ENCODE measurements at places on chromosomes 5 and 9.
A peak's percentile ranks its signal among the peaks of the same experiment; 100 is the strongest.

DNA sequence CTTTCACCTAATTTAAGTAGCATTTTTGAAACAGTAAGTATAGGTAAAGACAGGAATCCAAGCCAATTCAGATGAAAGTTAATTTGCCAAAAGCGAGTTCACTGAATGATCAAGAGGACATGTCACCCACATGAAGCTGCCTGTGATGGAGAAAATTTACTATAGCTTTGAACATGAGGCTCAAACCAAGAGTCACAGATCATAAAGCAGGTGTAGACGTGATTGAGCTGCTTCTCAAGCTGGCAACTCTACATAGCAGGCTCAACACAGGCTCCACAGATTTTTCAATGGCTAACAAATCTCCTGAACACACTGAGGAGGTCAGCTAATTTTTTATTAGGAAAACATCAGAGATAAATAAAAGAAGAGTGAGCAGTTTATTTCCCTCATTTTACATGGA lies 173.7 kb downstream of the FAM114A2 start:
- no peaks in the 10 kb centered on the region for H3K27me3 ChIP-seq
- no peak for DNase-seq

DNA sequence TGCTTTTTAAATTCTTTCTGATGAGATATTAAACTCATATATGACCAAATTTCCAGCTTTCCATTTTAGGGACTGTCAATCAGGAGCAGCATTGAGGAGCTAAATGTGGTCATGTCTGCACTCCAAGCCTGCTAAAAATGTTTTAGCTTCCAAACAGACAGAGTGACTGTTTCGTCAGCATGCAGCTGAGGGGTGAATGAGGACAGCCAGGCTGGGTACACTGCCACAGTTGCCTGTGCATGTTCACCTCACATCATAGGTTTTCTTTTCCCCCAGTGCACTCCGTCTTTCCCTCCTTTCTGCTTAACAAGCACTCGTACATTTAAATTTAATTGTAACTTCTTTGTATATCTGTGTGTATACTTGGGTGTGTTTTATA lies 138.1 kb downstream of the ARRDC3 start:
- no peak for DNase-seq
- no peaks in the 10 kb centered on the region for H3K4me1 ChIP-seq
- peaks cover 8% of the 10 kb centered on the region for H3K36me3 ChIP-seq
- H3K4me3 ChIP-seq = no peak overlapping the region
- no peak overlapping the region for H3K27ac ChIP-seq
- no peaks in the 10 kb centered on the region for H3K27me3 ChIP-seq

GRCh38 chr5:94375801-94376200 lies 242.6 kb downstream of the KIAA0825 start:
- no peaks in the 10 kb centered on the region for H3K4me1 ChIP-seq
- H3K36me3 ChIP-seq = peaks cover 5% of the 10 kb centered on the region
- H3K4me3 ChIP-seq = no peak overlapping the region
- DNase-seq = no peak
- no peak overlapping the region for H3K27ac ChIP-seq
- H3K27me3 ChIP-seq = no peaks in the 10 kb centered on the region

DNA sequence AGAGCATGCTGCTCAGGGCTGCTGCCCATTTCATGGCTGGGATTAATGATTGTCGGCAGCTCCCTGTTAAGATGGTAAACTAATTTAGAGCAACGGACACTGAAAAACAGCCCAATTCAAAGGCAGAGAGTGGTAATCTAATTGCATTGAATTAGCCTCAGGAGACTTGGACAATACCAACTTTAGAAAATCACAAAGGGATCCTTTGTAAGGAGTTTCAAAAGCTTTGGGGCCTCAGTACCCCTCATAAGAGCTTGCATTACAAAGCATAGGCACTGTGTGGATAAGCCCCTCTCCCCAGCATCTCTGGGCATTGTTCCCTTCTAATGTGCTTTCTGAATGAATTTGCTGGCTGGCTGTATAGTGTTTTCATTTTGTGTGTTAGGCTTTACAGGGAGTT lies 6.7 kb downstream of the GLRA1 start:
- H3K4me3 ChIP-seq = no peak overlapping the region
- H3K4me1 ChIP-seq = no peaks in the 10 kb centered on the region
- no peak overlapping the region for H3K27ac ChIP-seq
- no peaks in the 10 kb centered on the region for H3K36me3 ChIP-seq
- DNase-seq = no peak

GRCh38 chr5:72248410-72248981 lies 71.5 kb downstream of the MRPS27 start:
- H3K27ac ChIP-seq = no peak overlapping the region
- peaks cover 3% of the 10 kb centered on the region for H3K4me1 ChIP-seq
- DNase-seq = no peak
- no peaks in the 10 kb centered on the region for H3K27me3 ChIP-seq

DNA sequence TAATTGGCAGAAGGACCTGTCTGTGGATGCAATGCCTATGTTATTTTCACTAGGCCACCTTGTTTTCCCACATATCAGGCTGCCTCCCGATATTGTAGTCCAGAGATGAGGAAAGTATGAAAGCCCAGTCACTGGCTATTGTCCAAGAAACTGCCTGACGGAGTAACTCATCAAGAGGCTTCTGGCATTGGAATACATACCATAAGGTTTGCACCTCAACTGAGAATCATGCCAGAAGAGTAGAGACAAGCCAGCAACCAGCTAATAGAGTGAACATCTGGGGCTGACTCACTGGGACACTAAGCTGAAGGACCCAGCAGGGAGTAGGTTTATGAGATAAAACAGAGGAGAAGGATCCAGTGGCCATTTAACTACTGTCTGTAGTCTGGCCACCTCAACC lies 137.2 kb upstream of the FST start:
- no peak overlapping the region for H3K4me3 ChIP-seq
- H3K4me1 ChIP-seq = no peaks in the 10 kb centered on the region
- no peaks in the 10 kb centered on the region for H3K36me3 ChIP-seq
- H3K27me3 ChIP-seq = no peaks in the 10 kb centered on the region
- no peak overlapping the region for H3K27ac ChIP-seq

GRCh38 chr5:41770799-41771198 lies 99.4 kb downstream of the OXCT1 start:
- no peak overlapping the region for H3K4me3 ChIP-seq
- no peak for DNase-seq
- H3K27me3 ChIP-seq = no peaks in the 10 kb centered on the region
- no peaks in the 10 kb centered on the region for H3K36me3 ChIP-seq

- H3K4me1 ChIP-seq = peaks cover 2% of the 10 kb centered on the region
- H3K36me3 ChIP-seq = no peaks in the 10 kb centered on the region
- no peak overlapping the region for H3K27ac ChIP-seq
- no peak for DNase-seq
- H3K27me3 ChIP-seq = no peaks in the 10 kb centered on the region
These were observed 27.5 kb downstream of the FSD1L start for GRCh38 chr9:105475302-105475701.

GRCh38 chr5:133962801-133963476 lies 5.5 kb downstream of the C5orf15 start:
- no peaks in the 10 kb centered on the region for H3K4me1 ChIP-seq
- DNase-seq = no peak
- H3K4me3 ChIP-seq = no peak overlapping the region
- H3K27me3 ChIP-seq = no peaks in the 10 kb centered on the region

GRCh38 chr5:171470420-171470819 lies 51.0 kb downstream of the FGF18 start:
- no peak overlapping the region for H3K4me3 ChIP-seq
- no peaks in the 10 kb centered on the region for H3K27me3 ChIP-seq
- H3K4me1 ChIP-seq = no peaks in the 10 kb centered on the region
- H3K36me3 ChIP-seq = no peaks in the 10 kb centered on the region

- no peaks in the 10 kb centered on the region for H3K4me1 ChIP-seq
- no peaks in the 10 kb centered on the region for H3K27me3 ChIP-seq
- DNase-seq = no peak
- H3K27ac ChIP-seq = no peak overlapping the region
These were observed 278.0 kb downstream of the NTRK2 start for GRCh38 chr9:84947412-84947972.

DNA sequence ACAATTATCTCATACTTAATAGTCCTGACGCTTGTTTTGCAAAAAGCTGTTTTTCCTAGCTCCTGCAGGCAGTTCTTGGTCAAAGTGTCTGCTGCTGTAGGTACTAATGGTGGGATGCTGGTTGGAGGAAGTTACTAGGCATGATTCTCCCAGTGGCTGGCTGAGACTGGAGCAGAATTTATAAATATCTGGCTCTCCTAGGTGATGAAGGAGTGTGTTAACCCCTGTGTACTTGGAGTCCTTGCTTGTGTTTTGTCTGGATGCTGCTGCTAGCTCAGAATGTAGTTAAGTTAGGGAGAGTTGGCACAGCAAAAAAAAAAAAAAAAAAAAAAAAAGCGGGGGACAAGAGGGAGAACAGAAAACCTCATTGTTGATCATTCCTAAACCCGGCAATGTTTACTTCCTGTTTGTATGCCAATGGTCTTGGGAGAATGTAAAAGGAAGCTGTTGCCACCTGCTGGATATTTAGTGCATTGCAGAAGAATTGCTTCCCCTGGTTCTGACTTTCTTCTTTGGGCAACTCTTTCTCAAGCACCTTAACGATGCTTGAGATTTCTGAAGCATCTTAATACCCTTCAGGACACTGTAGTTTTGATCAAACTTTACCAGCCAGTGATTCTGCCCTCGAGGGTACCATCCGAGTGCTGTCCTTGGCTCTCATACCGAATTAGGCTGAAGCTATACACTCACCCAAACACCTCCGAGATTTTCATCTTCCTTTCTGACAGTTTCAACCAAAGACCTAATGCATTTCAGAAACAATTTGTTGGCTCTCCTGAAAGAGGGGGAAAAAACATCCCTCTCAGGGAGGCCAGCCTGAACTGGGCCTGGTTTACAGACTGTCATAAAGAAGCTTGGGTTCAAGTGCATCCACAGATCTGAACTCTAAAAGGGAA lies 71.7 kb upstream of the WWC1 start:
- H3K36me3 ChIP-seq = no peaks in the 10 kb centered on the region
- peaks cover 6% of the 10 kb centered on the region for H3K4me1 ChIP-seq
- no peaks in the 10 kb centered on the region for H3K27me3 ChIP-seq
- H3K4me3 ChIP-seq = no peak overlapping the region
- no peak overlapping the region for H3K27ac ChIP-seq

DNA sequence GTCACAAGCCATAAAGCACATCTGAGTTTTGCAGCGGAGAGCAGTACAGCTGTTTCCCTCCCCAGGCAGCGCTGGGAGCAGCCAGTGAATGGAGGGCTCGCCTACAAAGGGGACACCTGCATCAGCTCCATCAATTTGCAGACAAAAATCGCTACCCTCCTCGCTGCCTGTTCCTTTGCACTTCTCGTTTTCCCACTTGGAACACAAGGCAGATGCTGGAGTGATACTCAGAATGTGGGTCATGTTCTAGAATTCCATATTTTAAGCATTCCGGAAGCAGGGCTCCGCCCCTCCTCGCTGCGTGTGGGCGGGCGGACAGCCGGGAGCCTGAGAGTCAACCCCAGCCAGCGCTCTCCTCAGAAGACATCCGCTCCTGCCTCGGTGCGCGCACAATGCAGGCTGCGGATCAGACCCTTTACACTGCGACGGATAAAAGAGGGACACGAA lies 92.1 kb downstream of the LMNB1 start:
- DNase-seq = peak; percentile 66
- H3K27ac ChIP-seq = no peak overlapping the region
- H3K4me3 ChIP-seq = peak overlapping the region; percentile 65
- H3K36me3 ChIP-seq = peaks cover 18% of the 10 kb centered on the region
- H3K4me1 ChIP-seq = no peaks in the 10 kb centered on the region

DNA sequence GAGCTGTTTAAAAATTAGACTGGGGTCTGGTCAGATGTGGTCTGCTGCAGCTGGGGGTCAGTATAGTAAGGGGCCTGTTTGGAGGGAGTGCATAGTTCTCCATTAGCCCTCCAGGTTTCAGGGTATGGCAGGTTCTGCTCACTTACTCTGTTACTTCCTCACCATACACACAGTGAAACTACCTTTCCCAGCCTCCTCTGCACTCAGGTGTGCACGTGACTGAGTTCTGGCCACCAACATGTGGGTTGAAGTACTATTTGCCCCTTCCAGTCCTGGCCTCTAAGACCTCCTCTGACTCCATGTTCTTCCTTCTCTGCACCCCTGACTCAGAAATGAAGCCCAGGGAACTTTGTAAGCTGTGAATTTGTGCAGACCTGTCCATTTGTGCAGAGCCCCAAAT lies 190.5 kb upstream of the CLINT1 start:
- H3K27me3 ChIP-seq = no peaks in the 10 kb centered on the region
- no peaks in the 10 kb centered on the region for H3K4me1 ChIP-seq
- H3K36me3 ChIP-seq = no peaks in the 10 kb centered on the region
- peak; percentile 35 for DNase-seq

- H3K36me3 ChIP-seq = no peaks in the 10 kb centered on the region
- H3K4me1 ChIP-seq = peaks cover 14% of the 10 kb centered on the region
- no peak for DNase-seq
- no peaks in the 10 kb centered on the region for H3K27me3 ChIP-seq
- no peak overlapping the region for H3K4me3 ChIP-seq
These were observed 60.6 kb downstream of the SHB start for GRCh38 chr9:38008168-38009034.

GRCh38 chr5:145111420-145111819 lies 723.7 kb downstream of the PRELID2 start:
- no peak for DNase-seq
- H3K36me3 ChIP-seq = no peaks in the 10 kb centered on the region
- H3K27me3 ChIP-seq = no peaks in the 10 kb centered on the region
- H3K27ac ChIP-seq = no peak overlapping the region
- H3K4me3 ChIP-seq = no peak overlapping the region

DNA sequence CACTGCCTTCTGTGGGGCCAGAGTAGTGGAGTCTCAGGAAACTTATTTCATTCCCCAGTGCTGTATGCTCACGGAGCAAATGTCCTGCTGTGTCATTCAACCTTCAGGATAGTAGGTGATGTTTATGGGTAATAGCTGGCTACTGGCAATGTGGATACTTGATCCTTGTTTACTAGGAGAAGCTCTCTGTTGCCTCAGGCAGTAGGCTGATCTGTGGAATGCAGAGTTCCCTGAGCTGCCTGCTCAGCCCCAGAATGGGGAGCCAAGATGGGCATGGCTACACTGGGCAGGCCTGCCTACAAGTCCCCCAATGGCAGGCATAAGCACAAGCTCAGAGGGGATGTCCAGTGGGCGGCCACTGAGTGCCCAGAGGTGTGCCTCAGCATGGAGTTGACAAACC lies 323.1 kb upstream of the KCNN2 start:
- DNase-seq = no peak
- peaks cover 19% of the 10 kb centered on the region for H3K36me3 ChIP-seq
- H3K4me1 ChIP-seq = no peaks in the 10 kb centered on the region

DNA sequence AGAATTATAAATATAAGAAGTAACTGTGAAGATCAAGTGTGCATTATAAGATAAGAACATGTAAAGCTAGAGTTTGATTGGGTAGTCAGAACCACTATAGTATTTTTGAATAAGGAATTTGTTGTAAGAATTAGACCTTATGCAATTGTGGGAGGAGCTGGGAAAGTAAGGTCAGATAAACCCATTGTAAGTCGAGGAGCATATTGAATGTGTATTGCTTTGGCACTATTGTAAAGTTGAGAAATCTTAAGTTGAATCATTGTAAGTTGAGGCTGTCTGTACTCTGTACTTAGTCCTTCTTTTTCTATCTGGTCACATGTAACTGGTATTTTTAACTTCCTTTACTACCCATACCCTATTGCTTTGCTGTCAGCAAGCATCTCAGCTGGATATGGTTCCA lies 158.7 kb downstream of the CCDC171 start:
- H3K27me3 ChIP-seq = no peaks in the 10 kb centered on the region
- H3K4me1 ChIP-seq = no peaks in the 10 kb centered on the region
- H3K4me3 ChIP-seq = no peak overlapping the region

Data from H9 (cell line).